Hematopoietic multipotent progenitor cell treated with erythropoietin and hydrocortisone succinate and interleukin-3 and kit ligand, for 8 days (in vitro differentiated cells): ENCODE measurements at places on chromosomes 2 and 18.

DNA sequence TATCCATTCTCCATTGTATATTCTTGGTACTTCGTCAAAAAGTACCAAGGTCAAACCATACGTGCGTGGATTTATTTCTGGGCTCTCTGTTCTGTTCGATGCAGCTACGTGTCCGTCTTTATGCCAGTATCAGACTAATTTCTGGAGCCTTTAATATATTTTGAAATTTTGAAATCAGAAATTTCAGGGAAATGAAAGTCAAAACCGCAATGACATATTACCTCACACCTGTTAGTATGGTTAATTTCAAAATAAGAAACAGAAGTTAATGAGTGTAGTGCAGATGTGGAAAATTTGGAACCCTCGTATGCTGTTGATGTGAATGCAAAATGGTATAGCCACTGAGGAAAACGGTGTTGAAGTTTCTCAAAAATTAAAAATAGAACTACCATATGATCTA lies 156.1 kb upstream of the TRIB2 start:
- no peak for DNase-seq

GRCh38 chr18:33594799-33595198 lies 16.8 kb downstream of the ASXL3 start:
- DNase-seq = no peak

- DNase-seq = no peak
Observed at GRCh38 chr18:33805592-33805991, 227.6 kb downstream of the ASXL3 start.

GRCh38 chr2:35819033-35819432 lies 536.5 kb upstream of the CRIM1 start:
- no peak for DNase-seq

DNA sequence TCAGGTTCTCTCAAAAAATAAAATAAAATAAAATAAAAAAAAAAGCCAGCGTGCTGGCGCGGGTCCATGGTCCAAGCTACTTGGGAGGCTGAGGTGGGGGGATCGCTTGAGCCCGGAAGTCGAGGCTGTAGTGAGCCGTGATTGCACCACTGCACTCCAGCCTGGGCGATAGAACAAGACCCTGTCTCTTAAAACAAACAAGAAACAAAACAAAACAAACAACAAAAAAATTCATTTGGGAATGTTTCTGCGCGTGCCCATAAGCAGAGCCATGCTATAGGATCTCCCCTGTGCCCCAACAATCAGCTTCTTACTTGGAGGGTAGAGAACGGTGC lies 16.4 kb upstream of the CD8A start:
- no peak for DNase-seq

GRCh38 chr2:49224426-49225010 lies 70.2 kb upstream of the FSHR start:
- DNase-seq = no peak

DNA sequence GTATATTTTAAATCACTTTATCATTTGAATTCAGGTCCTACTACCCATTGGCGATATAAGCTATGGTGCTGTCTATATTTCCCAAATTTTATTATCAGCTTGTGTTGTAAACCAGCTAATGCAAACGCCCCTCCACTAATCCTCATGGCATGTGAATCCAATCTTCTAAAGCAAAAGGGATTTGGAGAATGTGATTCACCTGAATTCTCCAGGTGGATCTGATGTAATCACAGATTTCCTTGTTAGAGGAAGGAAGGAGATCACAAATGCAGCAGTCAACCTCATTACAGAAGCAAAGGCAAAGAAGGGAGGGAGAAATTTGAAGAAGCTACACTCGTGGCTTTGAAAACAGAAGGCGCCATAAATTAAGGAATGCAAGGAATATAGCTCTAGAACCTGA lies 431.1 kb upstream of the CDH19 start:
- DNase-seq = no peak

- DNase-seq = no peak
Observed at GRCh38 chr18:34806527-34806926, 96.4 kb downstream of the DTNA start.

DNA sequence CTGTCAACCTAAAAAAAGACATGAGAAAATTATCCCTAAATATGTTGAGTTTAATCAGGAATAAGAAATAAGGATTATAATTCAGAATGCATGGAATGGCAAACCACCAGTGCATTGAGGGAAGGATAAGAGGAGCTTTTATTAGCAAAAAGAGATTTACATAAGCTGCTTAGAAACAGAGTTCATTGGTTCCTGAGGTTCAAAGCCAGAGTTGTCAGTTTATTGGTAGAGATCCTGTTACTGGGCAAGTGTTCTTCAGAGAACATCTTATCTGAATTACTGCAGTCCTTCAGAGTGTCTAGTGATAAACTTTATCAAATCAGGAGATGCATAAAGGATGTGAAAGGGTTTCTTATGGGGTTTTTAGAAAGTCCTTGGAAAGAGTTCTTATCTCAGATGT lies 76.0 kb upstream of the MEX3C start:
- no peak for DNase-seq

DNA sequence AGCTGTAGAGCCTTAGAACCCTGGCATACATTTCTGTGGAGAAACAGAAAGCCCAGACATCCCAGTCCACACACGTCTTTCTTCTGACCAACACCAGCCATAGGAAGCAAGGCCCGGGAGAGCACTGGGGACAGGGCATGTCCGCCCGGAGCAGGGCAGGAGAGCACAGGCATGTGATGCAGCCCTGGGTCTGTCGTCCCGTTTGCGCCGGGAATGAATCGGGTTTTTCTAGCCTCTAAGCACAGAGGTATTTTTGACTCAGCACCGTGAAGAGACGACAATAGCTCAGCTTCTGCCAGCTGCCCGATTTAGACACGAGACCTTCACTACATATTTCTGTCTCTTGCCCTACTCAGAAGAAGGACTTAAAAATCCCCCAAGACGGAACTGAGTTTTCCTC lies 7.3 kb upstream of the AMMECR1L start:
- DNase-seq = no peak

DNA sequence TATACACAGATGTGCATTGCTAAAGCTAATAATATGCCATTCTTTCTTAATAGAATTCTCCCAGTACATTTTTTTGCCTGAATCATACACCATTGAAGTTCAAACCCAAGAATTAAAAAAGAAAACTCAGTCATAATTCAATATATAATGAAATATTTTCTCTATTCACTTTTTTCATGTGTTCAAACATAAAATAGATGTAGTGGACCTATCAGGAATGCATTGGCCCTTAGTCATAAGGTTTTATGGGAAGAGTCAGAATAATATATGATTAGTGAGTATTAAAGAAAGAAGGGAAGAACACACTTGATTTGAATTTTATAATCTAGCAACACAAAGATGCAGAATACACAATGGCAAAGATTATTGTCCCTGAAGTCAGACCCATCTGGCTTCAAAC lies 297.0 kb upstream of the COL3A1 start:
- DNase-seq = no peak

- no peak for DNase-seq
Observed at GRCh38 chr2:222669353-222669752, 2.1 kb upstream of the MOGAT1 start.

- no peak for DNase-seq
Observed at GRCh38 chr2:186595219-186595618, 5.4 kb downstream of the ITGAV start.

DNA sequence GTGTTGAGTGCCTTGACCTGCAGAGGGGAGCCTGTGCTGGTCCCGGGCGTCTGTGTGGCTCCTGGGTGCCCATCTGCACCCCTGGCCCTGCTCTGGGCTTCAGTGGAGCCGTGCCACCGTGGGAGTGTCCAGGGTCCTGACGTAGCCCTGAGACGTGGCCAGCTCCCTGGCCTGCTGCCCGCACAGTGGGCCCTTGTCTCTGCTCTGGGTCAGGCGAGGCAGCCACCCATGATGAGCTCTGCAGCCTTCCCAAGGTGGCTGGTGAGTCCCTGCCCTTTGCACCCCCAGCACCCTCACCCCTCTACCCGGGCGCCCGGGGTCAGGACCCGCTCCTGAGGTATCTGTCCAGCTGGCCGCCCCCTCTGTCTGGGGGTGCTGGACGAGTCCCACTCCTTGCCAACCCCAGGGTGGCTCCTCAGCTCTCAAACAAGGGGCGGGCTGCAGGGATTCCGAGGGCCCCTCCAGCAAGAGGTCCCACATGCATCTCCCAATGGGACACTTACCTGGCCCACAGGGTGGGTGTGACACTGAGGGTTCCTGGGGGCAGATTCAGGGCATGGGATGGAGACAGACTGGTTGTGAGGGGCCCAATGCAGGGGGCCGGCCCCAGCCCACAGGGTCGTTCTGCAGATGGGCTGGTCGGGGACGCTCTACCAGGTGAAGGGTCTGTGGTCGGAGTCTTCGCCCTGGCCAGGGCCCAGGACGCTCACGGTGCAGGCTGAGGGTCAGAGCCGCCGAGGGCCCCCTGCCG lies 2.4 kb downstream of the NEU4 start:
- DNase-seq = no peak

GRCh38 chr2:115569547-115569946 lies 1127.1 kb downstream of the DPP10 start:
- no peak for DNase-seq

- no peak for DNase-seq
Observed at GRCh38 chr18:38454764-38455469, 889.3 kb upstream of the CELF4 start.

GRCh38 chr2:17520761-17521160 lies 2.5 kb upstream of the RAD51AP2 start:
- DNase-seq = no peak

DNA sequence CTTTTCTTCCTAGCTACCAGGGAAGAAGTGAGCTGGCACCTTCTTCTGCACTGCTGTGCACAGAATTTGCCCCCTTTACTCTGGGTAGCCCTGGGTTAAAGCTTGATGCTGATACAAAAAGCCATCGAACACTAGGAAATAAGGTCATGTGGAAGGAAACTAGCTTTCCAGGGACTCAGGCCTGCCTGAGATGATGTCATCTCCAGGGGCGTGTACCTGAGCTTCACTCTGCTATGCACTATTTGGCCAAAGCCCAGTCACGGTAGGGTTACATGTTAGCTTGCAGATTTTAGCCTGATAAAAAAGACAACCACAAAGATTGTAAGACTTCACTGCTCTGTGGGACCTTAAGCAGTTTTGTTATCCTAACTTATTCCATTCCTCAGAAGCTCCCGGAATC lies 20.4 kb downstream of the EDAR start:
- no peak for DNase-seq

DNA sequence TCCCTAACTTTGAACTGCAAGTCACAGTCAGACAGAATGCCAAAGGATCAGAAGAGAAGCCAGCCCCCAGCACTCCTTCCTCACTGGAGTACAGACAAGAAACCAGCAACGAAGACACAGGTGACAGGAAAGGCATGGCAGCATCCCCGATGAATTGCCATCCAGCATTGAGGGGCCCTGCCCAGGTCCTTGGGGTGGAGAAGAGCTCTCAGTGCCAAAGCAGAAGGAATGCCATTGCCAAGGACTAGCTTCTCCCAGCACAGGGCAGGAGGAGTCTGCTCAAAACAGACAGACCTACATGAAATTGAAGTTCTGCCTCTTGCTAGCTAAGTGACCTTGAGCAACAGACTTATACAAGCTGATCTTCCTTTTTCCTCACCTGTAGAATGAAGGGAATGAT lies 220.1 kb downstream of the L3MBTL4 start:
- DNase-seq = no peak

DNA sequence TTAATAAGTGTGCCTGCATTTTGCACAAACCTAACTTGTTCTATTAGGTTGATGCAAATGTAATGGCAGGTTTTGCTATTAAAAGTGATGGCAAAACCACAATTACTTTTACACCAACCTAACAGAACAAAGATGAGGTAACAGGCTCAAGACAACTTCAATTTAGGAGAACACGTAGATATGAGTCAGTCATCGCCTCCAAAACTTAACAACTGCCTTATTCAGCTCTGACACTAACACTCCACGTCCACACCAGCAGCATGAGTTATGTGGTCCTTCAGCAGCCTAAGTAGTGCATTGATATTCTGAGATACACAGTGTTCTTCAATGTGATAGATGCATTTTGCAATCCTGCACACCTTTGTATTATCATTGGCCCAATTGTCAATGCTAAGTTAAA lies 1175.1 kb upstream of the ACVR2A start:
- DNase-seq = no peak

GRCh38 chr2:206211657-206212255 lies 52.1 kb downstream of the EEF1B2 start:
- no peak for DNase-seq

GRCh38 chr2:207225773-207226172 lies 60.0 kb upstream of the KLF7 start:
- DNase-seq = no peak

DNA sequence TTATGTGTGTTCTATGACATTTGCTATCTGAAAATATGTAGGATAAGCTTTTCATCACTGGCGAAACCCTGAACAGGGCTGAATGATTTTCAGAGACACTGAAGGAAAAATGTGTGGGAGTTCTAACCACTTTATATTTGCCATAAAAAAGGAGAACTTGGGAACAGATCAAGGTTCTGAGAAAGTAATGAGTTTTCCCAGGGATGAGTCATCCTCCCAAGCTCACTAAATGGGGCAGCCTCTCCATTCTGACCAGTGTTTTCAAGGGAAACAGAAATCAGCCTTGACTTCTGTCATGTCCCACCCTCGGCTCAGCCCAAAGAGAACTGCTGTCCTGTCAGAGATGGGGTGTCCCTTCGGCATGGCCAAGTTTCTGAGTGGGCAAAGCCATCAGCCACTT lies 2109.8 kb upstream of the CELF4 start:
- no peak for DNase-seq

GRCh38 chr2:95525294-95526035 lies 40.9 kb upstream of the TRIM43B start:
- no peak for DNase-seq

GRCh38 chr2:67289921-67290371 lies 107.2 kb upstream of the ETAA1 start:
- DNase-seq = no peak

DNA sequence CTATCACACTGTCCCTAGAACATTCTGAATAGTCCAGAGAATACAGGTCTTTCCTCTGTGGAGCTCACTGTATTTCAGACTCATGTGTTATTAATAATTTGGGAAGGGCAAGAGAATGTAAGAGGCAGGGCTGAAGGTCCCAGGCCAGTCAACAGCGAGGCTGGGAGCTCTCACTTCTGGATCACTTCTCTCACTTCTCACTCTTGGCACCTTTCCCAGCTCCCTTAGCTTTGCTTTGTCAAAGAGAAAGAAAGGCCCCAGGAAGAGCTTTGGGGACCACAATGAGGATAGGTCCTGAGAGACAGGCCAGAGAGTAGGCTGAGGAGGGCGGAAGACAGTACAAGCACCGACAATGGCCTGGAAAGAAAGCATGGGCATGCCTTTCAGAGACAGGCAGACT lies 11.2 kb downstream of the EFR3B start:
- no peak for DNase-seq

- peak; percentile 35 for DNase-seq
Observed at GRCh38 chr2:74481961-74482800, 617 bp downstream of the CCDC142 start.

DNA sequence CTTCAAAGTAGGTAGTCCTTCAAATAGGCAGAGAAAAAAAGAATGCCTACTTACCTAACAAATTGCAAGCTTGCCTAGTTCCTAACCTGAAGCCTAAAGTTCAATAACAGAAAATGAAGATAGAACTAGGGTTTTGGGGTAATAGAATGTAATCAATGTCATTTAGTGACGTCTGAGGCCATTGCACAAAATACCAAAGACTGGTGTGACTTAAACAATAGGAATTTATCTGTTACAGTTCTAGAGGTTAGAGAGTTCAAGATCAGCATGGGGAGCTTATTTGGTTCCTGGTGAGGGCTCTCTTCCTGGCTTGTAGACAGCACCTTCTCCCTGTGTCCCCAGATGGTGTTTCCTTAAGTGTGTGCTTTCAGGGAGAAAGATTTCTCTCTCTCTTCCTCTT lies 4.7 kb upstream of the NPC1 start:
- no peak for DNase-seq
